Activated naive CD4-positive, alpha-beta T cell treated with anti-CD3 and anti-CD28 coated beads, Interleukin-2, amount 50 U/mL, for 72 hours (primary cell): ENCODE measurements at places on chromosomes 4 and X.

DNA sequence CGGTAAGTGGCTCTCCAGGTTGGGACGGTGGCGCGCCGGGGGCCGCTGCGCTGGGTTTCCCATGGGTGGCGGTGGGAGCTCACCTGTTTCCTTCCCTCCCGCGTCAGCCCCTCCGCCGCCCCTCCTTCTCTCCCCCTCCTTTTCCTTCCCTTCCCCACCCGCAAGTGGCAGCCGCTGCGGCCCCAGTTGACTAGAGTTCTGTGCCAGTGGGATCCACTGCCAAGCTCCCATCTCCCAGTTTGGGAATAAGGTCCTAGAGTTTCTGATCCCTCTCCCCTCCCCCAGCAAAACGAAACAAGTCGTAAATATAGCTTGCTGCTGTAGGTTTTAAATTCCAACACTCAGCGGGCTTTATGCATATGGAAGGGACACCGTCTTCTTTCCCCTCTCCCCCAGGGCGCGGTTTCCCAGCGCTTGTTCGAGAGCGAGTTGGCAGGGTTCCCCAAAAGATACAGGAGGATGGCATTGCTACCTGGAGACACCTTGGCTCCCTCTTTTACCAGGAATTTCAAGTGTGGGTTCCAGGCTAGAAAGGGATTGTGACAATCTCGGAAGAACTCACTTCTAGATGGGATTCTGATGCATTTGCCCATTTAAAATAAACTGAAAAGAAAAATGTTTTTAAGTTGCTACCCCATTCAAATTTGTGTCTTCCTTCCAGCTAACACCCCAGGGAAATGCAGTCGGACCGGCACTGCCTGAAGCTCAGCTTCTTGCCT lies 1.2 kb downstream of the TLL1 start:
- DNase-seq: no peak

- DNase-seq: no peak
Observed at GRCh38 chrX:7542587-7543380, 300.2 kb upstream of the VCX start.

DNA sequence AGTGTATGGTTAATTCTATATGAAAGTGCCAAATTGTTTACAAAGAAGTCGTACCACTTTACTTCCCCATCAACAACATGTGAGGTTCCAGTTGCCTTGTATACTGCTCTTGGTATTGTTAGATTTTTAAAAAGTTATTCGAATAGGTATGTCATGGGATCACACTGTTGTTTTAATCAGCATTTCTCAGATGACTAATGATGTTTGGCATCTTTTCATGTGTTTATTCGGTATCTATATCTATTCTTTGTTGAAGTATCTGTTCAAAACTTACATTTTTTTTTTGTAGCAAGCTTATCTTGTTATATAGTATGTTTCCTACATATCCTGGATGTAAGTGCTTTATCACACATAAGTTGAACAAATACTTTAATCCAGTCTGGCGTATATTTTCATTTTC lies 99.4 kb upstream of the MAB21L2 start:
- DNase-seq: no peak

DNA sequence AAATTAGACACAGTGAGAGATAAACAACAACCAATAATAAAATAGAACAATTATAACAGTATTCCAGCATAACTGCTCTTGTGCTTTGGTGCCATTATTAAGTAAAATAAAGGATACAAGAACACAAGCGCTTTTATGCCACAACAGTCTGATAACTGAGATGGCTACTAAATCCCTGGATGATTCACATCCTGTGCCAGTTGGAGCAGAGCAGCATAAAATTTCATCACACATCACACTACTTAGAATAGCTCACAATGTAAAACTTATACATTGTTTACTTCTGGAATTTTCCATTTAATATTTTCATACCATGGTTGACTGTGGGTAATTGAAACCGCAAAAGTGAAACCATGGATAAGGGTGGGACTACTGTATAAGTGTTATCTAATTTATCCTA lies 399.9 kb upstream of the CNKSR2 start:
- no peak for DNase-seq

DNA sequence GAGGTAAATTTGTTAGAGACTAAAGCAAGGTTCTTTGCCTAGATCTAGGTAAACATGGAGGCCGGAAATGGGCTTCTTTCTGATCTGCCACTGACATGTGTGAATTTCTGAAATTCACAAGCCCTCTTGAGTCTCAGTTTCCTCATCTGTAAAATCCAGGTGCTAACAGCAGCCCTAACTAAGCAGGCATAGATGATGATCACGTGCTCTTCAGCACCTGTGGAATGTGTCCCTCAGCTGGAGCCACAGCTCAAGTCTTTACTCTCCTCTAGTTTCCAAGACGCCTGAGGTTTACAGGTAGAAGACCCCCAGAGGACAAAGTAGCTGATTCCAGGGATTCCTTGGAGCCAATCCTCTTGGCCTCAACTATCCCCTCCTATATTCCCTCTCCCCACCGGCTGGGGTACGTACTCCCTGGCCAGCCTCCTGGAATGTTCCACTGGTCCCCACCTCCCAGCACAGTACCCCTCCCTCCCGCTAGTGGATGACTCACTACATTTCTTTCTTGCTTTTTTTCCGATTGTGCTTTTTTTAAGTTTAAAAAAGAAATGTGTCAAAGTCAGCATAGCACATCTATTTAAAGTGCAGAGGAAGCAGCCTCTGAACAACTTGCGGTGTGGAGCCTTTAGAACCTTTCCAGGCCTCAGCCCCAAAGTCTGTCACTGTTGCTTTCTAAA lies 98.4 kb downstream of the PHKA2 start:
- no peak for DNase-seq

GRCh38 chr4:19829101-19829500 lies 422.6 kb upstream of the SLIT2 start:
- DNase-seq: no peak
